Aorta (tissue), 5 donors: ENCODE measurements at places on chromosomes 6 and 20. TPM values are rescaled to one million over a fixed set of nuclear protein-coding genes. Genes with fewer than 3 reads are reported as not detected.

The PXDC1 gene
- total RNA-seq: 222 TPM

GRCh38 chr6:2918936-2919335 lies 15.8 kb upstream of the SERPINB9 start:
- H3K27ac ChIP-seq: no peak overlapping the region
- no peaks in the 10 kb centered on the region for H3K4me1 ChIP-seq
- no peaks in the 10 kb centered on the region for H3K27me3 ChIP-seq
- no peak for DNase-seq

The DACT2 gene
- total RNA-seq: not detected

The MAPK13 gene
- total RNA-seq: 12.9 TPM

DNA sequence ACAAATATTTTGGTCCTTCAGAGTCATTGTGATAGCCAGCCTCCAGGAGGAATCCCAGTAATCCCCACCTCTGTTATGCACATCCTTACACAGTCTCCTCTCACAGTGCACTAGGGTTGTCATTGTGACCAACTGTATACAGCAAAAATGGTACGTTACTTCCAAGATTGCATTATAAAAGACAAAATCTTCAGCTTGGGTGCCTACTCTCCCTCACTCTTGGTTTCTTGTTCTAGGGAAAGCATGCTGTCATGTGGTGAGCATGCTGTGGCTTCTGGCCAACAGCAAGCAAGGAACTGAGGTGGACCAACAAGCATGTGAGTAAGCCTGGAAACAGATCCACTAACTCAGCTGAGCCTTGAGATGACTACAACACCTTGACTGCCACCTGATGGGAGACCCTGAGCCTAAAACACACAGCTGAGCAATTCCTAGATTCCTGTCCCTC lies 130.1 kb upstream of the DST start:
- no peaks in the 10 kb centered on the region for H3K27me3 ChIP-seq
- peaks cover 2% of the 10 kb centered on the region for H3K4me1 ChIP-seq
- no peak overlapping the region for H3K27ac ChIP-seq
- no peaks in the 10 kb centered on the region for H3K36me3 ChIP-seq
- peak; percentile 60 for DNase-seq
- no peak overlapping the region for H3K4me3 ChIP-seq

DNA sequence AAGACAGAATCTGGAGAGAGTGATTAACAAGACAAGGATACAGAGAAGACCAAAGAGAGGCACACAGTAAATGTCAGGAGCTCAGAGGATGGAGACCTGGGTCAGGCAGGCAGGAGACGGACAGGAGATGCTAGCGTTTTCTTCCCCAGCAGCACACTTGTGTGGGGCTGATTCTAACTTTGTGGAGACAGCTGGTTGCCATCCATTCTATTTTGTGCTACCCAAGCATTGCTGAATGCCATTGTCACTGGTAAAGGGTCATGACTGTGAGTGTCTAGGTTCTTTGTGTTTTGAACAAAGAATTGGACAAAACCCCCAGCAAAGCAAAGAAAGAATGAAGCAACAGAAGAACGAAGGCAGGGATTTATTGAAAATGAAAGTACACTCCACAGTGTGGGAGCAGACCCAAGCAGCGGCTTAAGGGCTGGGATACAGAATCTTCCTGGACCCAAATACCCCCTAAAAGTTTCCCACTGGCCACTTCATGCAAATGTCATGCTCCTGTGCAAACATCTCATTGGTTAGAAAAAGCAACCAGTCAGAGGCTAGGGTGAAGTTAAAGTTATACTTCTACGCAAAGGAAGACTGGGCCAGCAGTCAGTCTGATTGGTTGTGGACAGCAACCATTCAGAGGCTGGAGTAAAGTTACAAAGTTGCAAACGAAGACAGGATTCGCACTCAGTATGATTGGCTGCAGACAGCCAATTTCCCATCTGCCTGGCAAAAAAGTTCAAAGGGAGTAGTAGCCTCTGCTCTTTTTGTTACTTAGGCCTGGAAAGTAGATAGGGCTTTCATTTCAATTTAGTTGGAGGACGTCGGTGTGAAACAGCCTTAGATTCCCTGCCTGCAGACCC lies 17.5 kb downstream of the PTK7 start:
- H3K27ac ChIP-seq: no peak overlapping the region
- DNase-seq: peak; percentile 20
- no peaks in the 10 kb centered on the region for H3K4me1 ChIP-seq
- H3K4me3 ChIP-seq: no peak overlapping the region

GRCh38 chr6:40627316-40627715 lies 40.2 kb upstream of the LRFN2 start:
- H3K27me3 ChIP-seq: no peaks in the 10 kb centered on the region
- H3K4me3 ChIP-seq: no peak overlapping the region
- H3K4me1 ChIP-seq: no peaks in the 10 kb centered on the region
- no peaks in the 10 kb centered on the region for H3K36me3 ChIP-seq
